Gastrocnemius medialis (tissue), 4 donors: ENCODE measurements at places on chromosomes 3 and 15. TPM values are rescaled to one million over a fixed set of nuclear protein-coding genes. Genes with fewer than 3 reads are reported as not detected.
A peak's percentile ranks its signal among the peaks of the same experiment; 100 is the strongest.

- no peak for DNase-seq
Observed at GRCh38 chr3:107825556-107825955, 265.3 kb downstream of the CD47 start.

GRCh38 chr3:133520286-133520685 is 53.2 kb upstream of the CDV3 start:
- DNase-seq = no peak

DNA sequence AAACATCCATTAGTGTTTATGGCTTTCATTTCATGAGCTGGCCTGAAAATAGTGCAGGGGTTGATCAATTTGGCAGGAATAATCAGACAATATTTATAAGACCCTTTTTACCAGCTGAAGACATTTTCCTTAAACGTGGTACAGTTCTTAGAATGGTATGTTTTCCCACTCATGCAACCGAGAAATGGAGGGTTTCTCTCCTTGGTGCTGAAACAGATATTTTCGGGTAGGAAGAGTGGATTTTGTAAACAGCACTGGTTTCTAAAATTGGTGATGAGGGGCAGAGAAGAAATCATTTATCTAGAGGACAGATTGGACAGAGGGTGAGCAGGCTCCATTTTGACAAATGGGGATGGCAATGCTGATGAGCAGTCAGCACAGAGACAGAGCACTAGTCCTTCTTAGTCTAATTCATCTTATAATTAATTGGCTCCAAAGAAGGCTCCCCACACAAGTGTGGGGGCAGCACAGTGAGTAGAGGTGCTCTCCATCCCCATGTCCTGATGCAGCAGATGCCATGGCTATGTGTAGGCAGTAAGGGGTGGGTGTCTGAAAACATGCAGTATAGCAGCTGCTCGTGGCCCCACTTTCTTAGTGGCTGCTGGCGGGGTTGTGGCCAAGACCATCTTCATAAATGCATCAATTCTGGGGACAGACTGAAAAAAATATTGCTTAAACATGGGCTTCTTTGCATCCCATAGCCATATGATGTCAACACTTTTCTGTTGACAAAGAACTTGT is 18.1 kb upstream of the SLC7A14 start:
- no peak for DNase-seq

- no peak for DNase-seq
Observed at GRCh38 chr15:49507261-49507660, 84.2 kb downstream of the FGF7 start.

GRCh38 chr15:63327648-63328421 is 50.4 kb downstream of the APH1B start:
- no peak for DNase-seq

GRCh38 chr15:69748576-69749185 is 296.1 kb downstream of the RPLP1 start:
- DNase-seq = no peak

DNA sequence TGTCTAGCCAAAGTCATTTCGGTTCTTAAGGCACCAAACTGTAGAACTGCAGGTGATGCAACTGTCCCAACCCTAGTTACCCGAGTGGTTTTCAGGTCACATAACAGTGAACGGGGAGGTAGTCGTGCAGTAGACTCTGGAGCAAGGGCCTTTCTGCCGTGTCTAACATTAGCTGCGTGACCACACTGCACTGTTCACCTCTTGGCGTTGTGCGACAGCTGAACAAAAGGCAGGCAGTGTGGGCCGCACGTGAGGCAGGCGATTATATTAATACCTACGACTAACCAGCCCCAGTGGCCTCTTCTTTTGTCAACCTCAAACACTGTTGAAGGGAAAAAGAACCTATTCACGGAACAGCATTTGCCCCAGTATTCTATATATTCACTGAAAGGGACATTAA is 2.8 kb downstream of the LRRN1 start:
- peak; percentile 55 for DNase-seq

Gene PGBD4
- total RNA-seq = 1.5 TPM

Gene POTEB3
- not detected for total RNA-seq

Gene NANOGP8
- total RNA-seq = not detected

Gene THAP10
- total RNA-seq = 2.3 TPM

Gene TRAIP
- total RNA-seq = 4.2 TPM

Gene GOLGA8N
- 1.1 TPM for total RNA-seq

Gene TMF1
- total RNA-seq = 27.0 TPM
